ENCODE measurements at places on chromosomes 16 and 17.
A peak's percentile ranks its signal among the peaks of the same experiment; 100 is the strongest.

DNA sequence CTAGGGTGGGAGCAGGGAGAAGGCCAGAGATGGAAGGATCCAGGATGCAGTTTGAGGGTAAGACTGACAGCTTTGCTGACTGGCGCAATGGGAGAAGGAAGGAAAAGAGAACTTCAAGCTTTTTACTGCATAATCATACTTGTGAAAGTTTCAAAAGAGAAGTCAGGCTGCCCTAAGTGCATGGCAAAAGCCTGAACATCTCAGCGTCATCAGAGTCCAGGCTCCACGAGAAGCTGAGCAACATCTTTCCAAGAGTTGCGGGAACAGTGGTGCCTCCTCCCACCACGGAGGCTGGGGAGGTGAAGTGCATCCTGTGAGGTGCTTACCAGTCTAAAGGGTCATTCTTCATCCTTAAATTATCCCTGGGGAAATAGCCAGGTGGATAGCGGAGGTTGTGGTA lies 26.9 kb upstream of the SLC38A8 start:
- DNase-seq = no peak

GRCh38 chr17:33983824-33984574 lies 271.1 kb upstream of the CCL2 start:
- no peak for DNase-seq

DNA sequence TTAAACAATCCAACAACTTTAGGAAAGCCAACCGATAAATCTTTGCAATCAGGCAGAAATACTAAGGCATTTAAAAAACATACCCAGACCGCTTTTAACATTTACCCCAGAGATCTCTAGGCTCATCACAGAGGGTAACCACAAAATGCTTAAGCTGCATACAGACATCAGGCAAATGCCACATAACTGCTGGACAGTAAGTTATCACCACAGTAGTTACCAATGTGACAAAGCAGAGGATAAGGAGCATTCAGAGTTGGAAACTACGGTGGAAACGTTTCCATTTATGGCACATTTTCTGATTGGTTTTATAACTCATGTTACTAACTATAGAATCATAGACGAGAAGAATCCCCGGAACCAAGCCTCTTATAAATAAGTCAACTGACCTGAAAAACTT lies 77.5 kb downstream of the KANSL1 start:
- DNase-seq = no peak

GRCh38 chr16:78551487-78552085 lies 452.1 kb downstream of the WWOX start:
- DNase-seq = no peak

DNA sequence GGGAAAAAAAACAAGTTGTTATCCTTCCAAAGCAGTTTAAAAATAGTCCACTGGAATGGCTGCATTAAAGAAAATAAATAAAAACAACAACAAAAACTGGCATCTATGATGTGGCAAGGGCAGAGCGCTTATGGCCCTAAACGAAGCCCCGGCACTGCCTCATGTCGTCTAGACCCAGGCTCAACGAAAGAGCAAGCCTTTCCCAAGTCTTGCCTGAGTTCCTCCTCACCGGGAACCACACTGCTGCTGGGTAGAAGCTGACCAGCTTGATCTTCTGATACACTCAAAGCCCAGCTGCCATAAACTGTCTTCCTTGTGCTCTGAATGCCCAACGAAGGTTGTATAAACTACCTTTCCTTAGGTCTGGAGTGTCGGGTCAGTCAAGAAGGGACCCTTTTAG lies 37.0 kb downstream of the NDEL1 start:
- no peak for DNase-seq

GRCh38 chr16:7419441-7419840 lies 86.8 kb downstream of the RBFOX1 start:
- no peak for DNase-seq

DNA sequence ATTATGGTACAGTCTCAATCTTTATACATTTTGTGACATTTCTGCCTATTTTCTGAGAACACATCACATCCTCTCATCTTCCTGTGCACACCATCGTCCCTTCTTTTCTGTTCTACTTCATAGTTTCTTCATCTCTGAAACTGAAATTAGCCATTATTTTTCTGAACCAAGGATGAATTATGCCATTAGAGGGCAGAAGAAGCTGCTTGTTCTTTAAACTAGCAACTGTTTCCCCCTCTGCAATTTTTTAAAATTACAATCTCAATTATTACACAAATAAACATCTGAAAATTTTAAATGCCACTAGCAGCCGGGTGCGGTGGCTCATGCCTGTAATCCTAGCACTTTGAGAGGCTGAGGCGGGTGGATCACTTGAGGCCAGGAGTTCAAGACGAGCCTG lies 41.3 kb downstream of the RBBP6 start:
- DNase-seq = no peak

- DNase-seq = no peak
Observed at GRCh38 chr16:30090610-30091331, 953 bp downstream of the TBX6 start.

GRCh38 chr17:57086069-57086930 lies 1.3 kb downstream of the AKAP1 start:
- no peak for DNase-seq

- no peak for DNase-seq
Observed at GRCh38 chr17:31236712-31237111, 60.3 kb downstream of the OMG start.

DNA sequence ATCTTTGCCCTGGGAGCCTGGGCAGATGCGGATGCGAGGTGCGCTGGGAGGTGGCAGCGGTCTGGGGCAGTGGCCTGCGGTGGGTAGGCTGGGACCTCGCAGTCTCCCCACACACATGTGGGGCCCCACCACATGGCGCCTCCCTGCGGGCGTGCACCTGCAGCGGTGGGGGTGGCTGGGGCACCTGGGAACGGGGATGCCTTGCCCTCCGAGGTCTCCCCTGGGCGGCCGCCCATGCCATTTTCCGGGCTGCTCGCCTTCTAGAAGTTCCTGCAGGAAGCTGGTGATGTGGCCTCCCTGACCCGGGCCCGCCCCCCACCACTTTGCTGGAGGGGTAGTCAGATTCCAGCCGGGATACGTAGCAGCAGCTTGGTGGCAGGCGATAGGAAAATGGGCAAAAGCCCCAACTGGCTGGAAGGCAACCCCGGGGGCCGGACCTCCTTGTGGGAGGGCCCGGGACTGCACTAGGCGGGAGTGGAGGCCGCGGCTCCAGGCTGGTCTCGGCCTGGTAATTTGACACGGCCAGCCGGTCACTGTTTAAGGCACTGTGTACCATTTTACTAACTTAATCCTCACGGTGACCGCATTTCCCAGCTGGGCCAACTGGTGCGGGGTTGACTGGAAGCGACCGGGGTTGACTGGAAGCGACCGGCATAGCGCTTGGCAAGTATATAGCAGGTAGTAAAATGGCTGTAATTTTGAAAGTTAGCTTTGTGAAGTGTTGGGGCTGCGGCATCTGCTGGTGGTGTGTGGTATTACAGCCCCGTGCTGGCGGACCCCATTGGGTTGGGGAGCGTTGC lies 38.5 kb downstream of the IGF2BP1 start:
- DNase-seq = peak; percentile 51

DNA sequence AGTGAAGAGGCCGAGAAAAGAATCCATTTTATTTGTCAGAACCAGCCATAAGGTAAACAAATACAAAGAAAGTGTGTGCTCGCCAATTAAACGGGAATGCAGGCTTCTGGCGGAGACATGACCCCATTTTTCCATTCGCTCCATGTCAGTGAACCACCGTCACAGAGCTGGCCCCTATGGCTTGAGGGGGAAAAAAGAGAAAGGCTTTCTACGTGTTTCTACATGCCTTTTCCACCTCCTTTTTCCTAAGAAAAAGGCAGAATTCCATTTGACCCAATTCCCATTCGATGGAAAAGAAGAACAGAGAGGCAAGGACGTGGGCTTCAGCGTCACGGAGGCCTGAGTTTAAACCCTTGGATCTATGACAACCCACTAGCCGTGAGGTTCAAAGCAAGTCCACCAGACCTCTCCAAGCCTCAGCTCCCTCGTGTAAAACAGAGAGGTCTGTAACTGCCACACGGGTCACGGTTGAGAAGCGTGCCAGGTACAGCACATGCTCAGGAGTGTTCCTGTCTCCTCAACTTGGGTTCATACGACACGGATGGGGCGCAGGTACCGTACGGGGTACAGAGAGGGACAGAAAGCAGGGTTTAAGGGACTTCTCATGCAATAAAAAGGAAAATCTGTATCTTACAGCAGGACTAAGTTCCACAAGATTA lies 91.9 kb downstream of the NXN start:
- no peak for DNase-seq

GRCh38 chr16:74623214-74623838 lies 16.4 kb upstream of the GLG1 start:
- DNase-seq = no peak

GRCh38 chr16:6955303-6955702 lies 377.3 kb upstream of the RBFOX1 start:
- no peak for DNase-seq

DNA sequence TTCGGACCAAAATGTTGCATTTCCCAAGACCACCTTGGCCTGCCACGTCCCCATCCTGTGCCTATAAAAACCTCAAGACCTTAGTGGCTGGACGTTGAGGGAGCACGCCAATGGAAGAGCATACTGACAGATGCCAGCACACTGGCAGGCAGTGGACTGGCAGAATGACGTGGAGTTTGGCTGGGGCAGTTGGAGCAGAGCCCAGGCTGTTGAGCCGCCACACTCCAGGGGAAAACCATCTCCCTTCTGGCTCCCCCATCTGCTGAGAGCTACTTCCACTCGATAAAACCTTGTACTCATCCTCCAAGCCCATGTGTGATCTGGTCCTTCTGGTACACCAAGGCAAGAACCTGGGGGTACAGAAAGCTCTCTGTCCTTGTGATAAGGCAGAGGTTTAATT lies 494.1 kb downstream of the CDH11 start:
- no peak for DNase-seq

DNA sequence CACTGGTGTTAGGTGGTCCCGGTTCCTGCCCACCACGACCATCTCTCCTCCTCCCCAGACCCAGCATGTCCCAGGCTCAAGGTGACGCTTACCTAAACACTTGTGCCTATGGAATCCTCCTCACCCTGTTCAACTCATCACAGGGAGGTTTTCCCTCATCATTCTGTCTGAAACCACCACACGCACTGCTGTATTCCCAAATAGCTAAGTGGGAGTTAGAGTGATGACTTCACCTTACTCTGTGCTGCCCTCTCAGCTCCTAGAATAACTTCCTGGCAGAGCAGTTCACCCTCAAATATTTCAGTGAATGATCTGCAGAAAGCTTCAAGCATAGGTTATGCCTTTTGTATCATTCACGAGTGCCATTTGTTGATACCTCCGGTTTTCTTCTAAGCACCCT lies 216.5 kb downstream of the CPPED1 start:
- no peak for DNase-seq

DNA sequence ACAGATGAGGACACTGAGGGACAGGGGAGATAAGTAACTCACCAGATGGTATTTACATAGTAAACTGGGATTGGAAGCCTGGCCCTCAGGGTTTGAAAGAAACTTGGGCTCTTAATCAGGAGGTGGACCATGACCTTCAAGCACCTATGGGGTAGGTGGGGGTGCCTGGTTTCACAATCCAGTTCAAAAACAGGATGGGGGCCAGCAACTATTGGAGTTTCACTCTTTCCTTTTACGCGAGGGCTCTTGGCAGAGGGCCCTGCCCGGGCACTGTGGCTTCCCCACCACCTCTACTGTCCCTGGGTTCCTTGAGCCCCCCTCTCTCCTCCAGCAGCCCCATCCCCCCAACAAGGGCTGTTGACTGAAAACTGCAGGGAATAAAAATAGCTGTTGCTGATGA lies 11.3 kb upstream of the PRR29 start:
- DNase-seq = no peak

All from GM12891 (cell line).